ENCODE measurements at places on chromosomes 7 and 10. TPM values are rescaled to one million over a fixed set of nuclear protein-coding genes. Genes with fewer than 3 reads are reported as not detected.

DNA sequence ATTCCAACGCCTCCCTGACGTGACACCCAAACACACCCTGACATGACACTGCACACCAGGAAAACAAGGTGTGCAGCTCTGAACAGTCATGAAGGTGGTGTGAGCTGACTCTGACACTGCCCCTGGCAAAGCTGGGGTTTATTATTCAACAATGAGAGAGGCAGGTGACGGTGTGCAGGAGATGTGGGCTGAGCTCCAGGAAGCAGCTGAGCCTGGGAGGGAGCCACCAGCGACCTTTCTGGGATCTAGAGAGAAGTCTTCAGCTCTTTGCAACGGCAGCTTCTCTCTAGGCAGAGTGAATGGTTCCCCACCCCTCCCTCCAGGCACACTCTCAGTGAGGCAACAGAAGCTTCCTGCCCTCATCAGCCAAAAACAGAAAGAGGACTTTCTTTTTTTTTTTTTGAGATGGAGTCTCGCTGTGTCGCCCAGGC is 65.6 kb downstream of the SH3PXD2A start:
- no peak for DNase-seq

- DNase-seq, result no peak
These were observed 81.7 kb downstream of the DLG5 start for GRCh38 chr10:77844713-77845445.

DNA sequence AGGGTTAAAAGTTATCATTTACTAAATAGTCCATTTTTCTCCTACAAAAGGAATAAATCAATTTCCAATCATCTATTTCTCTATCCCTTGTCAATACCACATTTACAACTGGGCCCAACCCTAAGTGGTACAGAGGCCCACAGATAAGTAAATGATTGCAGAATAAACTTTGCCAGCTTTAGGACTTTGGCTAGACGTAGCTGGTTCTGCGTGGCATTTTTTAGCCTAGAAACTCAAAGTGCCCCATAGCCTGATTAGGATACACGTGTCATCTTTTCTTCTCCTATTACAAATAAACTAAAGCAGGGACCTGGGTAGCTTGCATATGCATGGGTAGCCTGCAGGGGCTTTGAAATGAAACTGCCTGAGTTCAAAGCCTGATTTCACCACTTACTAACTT is 56.4 kb downstream of the KLF6 start:
- no peak for DNase-seq

ITIH2 gene
- not detected for total RNA-seq

Measured in cardiac septum (tissue), 1 donor.